GM04503 (cell line): ENCODE measurements at places on chromosomes 7 and 10.

- no peak for DNase-seq
Observed at GRCh38 chr10:66786709-66787108, 139.1 kb upstream of the LRRTM3 start.

- no peak for DNase-seq
Observed at GRCh38 chr10:19592276-19592675, 224.0 kb upstream of the PLXDC2 start.

GRCh38 chr7:111168182-111168581 is 77.3 kb downstream of the LRRN3 start:
- no peak for DNase-seq

GRCh38 chr7:31690935-31691334 is 3.9 kb downstream of the PPP1R17 start:
- no peak for DNase-seq

DNA sequence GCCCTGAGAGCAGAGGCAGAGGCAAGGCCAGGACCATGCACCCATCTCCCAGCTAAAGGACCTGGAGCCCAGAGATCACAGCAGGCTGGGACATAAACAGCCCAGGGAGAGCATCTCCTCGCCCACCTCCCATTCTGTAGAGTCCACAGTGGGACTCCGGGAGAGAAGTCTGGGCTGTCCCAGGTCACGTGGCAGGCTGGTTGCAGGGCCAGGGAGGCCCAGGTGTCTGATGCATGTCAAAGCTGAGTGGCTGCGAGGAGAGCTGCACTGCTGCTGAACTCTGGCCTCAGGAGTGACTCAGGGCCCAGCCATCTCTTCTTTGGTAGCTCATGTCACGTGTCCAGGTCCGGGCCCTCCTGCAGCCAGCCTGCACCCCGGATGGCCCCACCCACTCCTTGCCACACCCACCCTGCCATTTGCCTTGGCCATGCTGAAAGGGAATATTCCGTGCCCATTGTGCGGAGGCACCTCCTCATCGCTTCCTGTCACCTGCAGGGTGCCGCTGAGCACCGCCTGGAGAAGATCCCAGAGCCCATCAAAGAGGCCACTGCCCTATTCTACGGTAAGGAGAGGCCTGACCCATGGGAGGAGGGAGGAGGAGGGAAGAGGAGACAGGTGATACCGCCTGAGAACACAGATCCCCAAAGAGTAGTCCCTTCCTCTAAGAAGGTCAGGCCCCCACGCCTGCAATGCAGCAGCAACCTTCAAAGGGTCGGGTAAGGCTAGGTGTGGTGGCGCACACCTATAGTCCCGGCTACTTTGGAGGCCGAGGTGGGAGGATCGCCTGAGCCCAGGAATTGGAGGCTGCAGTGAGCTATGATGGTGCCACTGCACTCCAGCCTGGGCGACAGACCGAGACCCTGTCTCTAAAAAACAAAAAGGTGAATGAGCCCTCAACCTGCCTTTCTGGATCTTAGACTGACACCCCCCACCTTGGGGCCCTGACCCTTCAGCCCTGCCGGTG is 12.6 kb upstream of the SH2B2 start:
- DNase-seq = peak; percentile 34

DNA sequence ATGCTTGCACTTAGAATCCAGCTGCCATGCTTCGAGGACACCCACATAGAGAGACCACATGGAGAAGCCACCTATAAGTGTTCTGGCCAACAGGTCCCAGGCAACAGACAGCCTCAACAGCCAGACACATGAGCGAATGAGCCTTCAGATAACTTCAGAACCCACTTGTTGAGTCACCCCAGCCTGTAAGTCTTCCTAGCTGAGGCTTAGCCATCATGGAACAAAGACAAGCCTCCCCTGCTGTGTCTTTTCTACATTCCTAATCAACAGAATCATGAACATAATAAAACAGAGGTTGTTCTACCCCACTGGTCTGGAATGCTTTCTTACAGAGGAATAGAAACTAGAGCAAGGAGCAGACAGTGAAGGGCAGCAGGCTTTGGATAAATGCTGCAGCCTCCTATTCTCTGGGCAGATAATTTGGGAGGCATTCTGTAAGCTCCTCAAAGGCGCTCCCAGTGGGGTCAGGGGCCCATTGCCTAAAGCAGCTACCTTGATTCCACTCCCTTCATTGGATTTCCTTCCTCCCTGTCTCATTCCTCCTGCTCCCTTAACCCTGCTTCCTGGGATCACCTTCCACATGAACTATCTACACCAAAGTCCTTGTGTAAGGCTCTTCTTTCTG is 4.6 kb downstream of the TLL2 start:
- DNase-seq = peak; percentile 61

GRCh38 chr7:137007001-137007694 is 138.7 kb downstream of the CHRM2 start:
- DNase-seq = peak; percentile 72

- no peak for DNase-seq
Observed at GRCh38 chr7:73742753-73743641, 4.4 kb upstream of the ABHD11 start.

DNA sequence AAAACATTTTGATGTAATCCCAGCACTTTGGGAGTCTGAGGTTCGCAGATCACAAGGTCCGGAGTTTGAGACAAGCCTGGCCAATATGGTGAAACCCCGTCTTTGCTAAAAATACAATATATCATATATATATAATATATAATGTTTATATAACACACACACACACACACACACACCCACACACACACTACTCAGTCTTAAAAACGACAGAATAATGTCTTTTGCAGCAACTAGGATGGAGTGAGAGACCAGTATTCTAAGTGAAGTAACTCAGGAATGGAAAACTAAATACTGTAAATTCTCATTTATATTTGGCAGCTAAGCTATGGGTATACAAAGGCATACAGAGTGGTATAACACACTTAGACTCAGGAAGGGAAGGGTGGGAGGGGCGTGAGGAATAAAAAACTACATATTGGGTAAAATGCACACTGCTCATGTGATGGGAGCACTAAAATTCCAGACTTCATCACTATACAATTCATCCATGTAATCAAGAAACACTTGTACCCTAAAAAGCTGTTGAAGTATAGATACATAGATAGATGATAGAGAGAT is 231.2 kb upstream of the SEMA3A start:
- no peak for DNase-seq

GRCh38 chr7:157586426-157586955 is 249.7 kb downstream of the DNAJB6 start:
- DNase-seq = no peak

- DNase-seq = no peak
Observed at GRCh38 chr7:29921404-29922010, 68.1 kb downstream of the SCRN1 start.

DNA sequence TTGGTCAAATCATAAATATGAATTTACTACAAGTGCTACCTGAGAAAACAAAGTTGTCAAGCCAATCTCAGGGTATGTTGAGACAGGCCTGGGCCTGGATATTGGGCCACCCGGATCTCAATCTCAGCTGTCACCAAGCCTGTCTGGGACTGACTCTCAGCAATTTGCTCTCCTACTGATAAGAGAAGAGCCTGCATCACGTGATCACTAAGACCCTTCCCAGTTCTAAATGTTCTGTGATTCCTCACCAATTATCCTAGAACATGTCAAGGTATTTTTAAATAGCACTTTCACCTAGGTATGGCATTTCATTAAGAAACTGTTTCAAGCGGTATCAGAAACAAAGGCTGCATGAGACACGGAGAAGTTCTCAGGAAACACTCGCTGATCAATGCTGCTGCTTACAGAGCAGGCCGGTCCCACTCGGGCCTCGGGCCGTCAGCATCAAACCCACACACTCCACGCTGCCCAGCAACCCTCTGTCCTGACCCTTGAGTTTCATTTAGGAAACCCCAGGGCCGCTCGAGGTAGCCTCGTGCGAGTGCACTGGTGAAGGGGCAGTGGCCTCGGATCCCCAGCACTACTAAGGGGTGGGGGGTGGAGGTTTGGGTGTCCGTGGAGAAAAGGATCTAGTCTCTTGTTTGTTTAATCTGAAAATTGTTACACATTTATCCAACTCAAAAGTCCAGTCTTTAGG is 4.1 kb downstream of the KLF6 start:
- no peak for DNase-seq

DNA sequence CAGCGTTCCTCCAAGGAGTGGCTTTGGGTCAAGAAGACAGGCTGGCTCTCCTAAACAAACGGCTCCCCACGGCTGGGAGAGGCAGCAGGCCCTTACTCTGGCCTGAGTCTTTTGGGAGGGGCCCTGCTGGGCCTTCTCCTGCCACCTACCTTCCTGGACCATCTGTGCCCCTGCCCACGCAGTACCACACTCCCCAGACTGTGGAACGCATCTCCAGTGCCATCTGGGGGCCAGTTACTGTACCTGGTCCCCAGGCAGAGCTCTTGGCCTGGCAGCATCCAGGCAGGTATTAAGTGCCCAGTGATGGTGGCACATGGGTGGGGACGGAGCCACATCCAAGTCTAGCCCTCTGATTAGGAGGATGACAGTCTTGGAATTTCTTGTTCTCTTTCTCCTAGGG is 14.4 kb downstream of the ALKBH4 start:
- DNase-seq = no peak

DNA sequence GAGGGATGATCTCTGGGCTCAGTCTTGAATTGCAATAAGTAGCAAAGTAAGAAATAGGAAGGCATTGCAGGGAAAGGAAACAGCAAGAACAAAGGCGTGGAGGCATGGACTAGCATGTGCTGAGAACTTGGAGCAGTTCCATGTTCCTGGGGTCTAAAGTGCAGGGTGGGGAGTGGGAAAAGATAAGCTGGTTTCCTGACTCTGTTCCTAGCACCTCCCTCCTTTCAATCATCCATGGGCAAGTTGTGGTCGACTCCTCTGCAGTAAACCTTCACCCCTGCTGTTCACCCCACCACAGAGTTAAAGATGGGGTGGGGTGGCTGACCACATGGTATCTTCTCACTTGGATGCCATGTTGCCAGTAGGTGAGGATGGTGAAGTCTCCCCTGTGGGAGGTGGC is 29.6 kb downstream of the RPS24 start:
- DNase-seq = no peak
